ENCODE measurements at places on chromosomes 2 and 18.
A peak's percentile ranks its signal among the peaks of the same experiment; 100 is the strongest.

DNA sequence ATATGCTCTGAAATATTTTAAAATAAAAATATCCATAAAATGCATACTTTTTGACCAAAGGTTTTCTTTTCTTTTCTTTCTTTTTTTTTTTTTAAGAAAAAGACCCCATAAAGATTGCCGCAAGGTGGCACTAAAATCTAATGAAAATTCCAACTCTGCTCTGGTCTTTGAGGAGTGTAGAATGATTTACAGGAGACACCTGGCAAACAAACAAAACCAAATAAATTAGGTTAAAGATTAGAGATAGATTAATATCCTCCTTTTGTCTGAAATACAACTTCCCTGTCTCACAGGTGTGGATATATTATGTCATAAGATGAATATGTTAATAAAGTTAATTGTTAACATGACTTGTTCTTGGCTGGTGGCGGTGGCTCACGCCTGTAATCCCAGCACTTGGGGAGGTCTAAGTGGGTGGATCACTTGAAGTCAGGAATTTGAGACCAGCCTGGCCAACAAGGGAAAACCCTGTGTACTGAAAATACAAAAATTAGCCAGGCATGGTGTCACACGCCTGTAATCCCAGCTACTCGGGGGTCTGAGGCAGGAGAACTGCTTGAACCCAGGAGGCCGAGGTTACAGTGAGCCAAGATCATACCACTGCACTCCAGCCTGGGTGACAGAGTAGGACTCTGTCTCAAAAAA, 3.5 kb upstream of the RHOB start:
- peak; percentile 72 for DNase-seq

GRCh38 chr18:8627540-8627939, 18.3 kb downstream of the RAB12 start:
- DNase-seq: no peak

DNA sequence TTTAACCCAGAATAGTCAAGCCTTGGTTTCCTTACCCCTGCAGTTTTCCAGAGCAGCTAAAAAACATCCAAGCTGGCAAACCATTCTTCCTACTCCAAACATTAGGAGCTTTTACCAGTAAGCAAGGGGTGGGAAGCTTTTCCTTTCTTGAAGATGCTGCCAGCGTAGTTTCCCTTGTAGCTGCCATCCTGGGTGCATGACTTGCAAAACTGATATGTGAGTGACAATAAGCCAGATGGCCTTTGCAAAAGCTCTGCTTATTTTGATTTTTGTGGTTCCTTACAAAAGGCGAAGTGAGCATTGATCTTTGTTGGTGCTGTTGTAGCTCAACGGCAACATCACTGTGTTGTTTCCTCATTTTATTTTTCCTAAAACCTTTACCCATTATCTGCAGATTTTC, 138.8 kb downstream of the WDSUB1 start:
- no peak for DNase-seq

GRCh38 chr18:32346671-32347070, 124.0 kb downstream of the GAREM1 start:
- DNase-seq: no peak

DNA sequence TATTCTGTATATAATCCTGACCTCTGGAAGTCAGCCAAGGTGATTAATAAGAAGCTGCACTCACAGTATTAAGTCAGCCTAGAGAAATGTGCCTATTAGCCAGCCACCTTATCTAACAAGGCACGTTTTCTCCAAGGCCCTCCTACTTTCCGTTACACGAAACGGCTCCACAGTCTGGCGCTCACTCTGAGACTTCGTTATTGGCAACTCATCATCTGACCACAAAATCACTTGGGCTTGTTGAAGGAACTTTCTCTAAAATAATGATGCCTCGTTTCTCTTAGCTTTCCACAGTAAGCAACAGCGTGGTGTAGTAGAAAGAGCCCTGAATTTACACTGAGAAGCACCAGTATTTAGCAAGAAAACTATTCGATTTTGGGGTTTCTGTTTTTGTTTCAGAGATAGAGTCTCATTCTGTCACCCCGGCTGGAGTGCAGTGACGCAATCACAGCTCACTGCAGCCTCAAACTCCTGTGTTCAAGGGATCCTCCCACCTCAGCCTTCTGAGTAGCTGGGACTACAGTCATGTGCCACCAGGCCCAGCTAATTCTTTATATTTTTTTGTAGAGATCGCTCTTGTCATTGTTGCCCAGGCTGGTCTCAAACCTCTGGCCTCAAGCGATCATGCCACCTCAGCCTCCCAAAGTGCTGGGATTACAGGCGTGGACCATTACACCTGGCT, 53.6 kb upstream of the SLC14A1 start:
- peak; percentile 75 for DNase-seq

DNA sequence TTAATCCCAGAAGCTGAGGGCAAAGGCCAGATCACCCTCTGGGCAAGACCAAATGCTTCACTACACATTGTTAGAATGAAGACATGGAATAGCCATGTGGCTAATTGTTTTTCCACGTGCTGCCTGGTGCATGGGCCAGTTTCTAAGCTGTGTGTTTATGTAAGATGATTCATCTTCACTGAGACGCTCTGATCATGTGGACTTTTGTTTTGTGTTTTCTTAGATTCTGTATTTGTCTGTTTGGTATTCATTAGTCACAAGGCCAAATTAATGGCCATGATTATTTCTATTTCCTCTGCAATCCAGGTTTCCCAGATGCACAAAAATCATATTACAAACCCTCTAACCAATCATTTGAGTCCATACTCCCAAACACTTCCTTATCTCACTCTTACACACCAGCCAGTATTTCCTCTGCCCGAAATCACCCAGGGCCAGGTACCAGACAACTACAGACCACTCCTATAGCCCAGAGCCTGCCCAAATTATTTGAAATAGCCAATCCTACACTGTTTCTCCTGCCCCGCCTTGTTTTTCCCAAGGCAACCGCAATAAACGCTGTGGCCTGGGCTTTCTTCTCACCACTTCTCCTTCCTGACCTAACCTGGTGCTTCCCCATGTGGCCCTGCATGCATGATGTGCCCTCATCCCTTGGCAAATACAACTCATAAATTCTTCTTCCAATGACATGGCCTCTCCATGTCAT, 94.2 kb upstream of the SP3 start:
- peak; percentile 87 for DNase-seq

- peak; percentile 51 for DNase-seq
Measured at GRCh38 chr2:148614014-148614321, 30.6 kb upstream of the EPC2 start.

- no peak for DNase-seq
Measured at GRCh38 chr2:180385601-180386201, 378.6 kb upstream of the CWC22 start.

Measured in suppressor macrophage treated with lipopolysaccharide for 1 hour (primary cell).